ENCODE measurements at places on chromosomes 2 and 18.

DNA sequence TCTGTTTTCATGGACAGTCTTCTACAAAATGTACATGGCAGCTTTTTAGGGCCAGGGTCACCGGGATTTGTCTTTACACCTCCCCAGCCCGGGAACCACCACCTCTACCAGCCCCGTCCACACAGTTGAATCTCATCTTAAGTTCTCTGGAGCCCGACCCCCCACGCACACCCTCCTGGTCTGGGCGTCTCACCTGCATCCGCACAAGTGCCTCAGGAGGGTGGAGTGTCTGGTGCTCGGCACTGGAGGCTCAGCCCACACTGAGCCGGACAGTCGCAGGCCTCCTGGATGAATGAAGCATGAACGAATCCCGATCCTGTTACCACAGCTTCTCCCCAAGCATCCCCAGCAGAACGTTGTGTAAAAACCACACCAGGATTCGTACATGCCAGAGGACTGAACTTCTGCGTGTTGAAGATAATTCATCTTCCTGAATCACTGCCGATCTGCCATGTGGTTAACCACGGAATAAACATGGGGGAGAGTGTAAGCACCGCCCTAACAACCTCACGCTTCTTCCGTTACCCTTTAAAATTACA lies 162.0 kb downstream of the RTP5 start:
- DNase-seq: peak; percentile 22

DNA sequence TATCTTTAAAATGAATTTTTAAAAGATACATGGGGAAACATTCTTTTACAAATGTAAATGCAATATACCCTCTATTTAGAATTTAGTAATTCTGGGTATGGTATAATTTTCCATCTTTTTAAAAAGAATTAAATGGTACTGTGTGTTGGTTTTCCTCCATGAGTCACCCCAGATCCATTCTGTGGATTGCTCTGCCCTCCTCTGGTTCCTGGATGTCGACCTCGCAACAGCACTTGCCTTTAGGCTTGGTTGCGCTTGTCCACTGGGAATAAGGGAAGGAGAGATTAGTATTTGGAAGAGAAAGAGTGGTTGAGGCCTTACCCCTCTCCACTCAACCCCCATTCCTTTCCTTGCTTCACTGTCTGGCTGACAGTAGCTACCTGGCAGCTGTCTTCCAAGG lies 90.4 kb downstream of the FTCDNL1 start:
- no peak for DNase-seq

DNA sequence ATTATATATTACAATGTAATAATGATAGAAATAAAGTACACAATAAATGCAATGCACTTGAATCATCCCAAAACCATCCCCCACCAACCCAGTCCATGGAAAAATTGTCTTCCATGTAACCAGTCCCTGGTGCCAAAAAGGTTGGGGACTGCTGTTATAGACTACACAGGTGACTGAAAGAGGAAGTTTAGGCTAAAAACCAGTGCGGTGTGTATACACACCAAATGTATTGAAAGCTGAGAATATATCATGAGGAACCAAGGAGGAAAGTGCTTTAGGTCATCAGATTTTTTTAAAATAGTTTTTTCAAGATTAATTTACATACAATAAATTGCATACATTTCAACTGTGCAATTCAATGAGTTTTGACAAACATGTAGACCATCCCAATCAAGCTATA lies 20.5 kb upstream of the C1D start:
- DNase-seq: no peak

- DNase-seq: no peak
Measured at GRCh38 chr18:12432196-12432595, 24.5 kb downstream of the PRELID3A start.

- no peak for DNase-seq
Measured at GRCh38 chr18:63004466-63005089, 289.2 kb downstream of the PHLPP1 start.

GRCh38 chr2:222707689-222708273 lies 36.3 kb downstream of the MOGAT1 start:
- no peak for DNase-seq
